GDM1 (cell line): ENCODE measurements at places on chromosomes 3 and 15.

- DNase-seq, result peak; percentile 20
These were observed 84.6 kb upstream of the CDV3 start for GRCh38 chr3:133488785-133489367.

DNA sequence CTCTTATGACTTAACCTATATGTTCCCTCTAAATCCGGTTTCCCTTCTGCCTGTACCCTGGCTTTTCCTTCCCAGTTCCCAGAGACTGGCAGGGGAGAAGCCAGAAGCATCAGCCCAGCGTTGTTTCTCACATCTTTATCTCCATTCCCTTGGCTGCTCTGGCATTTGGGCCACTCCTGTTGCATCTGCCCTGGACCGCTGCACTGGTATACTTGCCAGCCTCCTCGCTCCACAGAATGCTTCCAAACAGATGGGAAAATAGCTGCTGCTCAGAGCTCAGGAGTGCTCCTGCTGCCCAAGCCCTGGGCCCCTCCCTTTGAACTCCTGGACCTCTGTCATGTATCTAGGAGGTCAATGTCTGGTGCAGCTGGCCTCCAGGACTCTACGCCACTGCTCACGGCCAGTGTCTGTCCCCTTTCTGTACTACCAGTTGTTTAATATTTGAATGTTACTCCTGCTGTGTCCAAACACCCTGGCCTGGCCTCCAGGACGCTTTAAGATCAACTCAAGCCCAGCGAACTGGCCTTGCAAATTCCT is 6.8 kb downstream of the SPINT1 start:
- no peak for DNase-seq

- DNase-seq, result no peak
These were observed 373.0 kb upstream of the PROK2 start for GRCh38 chr3:72157748-72158638.

DNA sequence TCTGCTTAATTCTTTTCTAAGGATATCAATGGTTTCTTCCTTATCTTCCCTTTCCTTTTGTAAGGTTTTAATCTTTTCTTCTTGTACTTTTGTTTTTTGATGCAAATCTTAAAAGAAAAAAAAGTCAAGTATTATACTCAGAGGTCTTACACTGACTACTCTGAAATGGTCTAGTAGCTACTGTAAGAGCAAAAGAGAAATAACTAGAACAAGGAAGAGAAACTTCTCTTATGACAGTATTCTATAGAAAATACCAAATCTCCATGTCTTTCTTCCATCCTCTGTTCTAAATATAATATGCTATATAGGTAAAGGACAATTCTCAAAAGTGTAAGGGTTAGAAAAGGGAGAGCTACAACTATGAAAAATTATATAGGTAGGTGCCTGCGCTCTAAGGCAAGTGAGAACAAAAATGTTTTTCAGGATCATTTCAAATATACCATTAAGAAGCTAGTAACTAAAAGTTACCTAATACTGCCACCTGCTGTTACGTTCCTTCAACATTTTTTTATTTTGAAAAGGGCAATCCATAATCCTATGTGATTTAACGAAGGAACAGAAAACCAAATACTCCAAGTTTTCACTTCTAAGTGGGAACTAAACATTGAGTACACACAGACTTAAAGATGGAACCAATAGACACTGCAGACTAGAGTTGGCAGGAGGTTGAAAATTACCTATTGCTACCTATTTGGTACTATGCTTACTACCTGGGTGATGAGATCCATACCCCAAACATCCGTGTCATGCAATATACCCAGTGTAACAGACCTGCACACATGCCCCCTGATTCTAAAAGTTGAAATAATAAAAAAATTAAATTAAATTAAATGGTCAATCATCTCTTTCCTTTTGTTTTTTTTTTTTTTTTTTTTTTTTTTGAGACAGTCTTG is 36.7 kb downstream of the CIP2A start:
- peak; percentile 28 for DNase-seq

GRCh38 chr3:188200481-188200880 is 46.5 kb downstream of the LPP start:
- no peak for DNase-seq

DNA sequence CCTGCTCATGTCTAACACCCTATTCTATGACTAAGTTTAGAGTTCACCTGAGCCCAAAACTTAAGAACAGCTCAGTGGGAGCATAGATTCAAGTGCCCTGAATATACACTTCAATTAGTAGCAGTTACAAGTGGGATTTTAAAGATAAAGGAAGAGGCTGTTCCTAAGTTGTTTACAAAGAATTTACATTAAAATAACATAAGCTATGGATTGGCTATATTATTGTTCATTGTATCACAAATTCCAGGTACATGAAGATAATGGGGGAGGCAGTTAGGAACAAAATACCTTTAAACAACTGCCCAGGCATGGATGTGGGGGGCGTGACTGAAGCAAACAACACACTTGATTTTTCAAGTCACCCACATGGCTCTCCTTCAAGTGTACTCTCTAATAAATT is 52.7 kb downstream of the ROPN1B start:
- DNase-seq, result no peak

DNA sequence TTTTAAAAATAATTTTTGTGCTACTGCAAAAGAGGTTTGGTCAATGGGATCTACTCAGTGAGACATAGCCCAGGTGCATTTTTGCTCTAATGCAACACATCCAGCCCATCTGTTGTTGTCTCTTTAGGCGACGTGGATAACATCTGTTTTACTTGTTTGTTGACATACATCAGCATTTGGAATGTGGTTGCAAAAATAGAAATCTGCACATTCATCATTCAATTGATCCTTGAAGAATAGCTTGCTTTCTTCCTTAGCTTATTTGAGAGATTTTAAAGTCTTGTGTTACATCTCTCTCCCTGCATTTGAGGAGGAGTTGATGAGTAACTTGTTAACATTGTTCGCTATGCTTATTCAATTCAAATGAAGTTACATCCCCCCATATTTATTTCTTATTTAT is 1202.3 kb downstream of the NSUN3 start:
- no peak for DNase-seq

GRCh38 chr15:74124759-74125158 is 5.6 kb upstream of the ISLR2 start:
- DNase-seq, result no peak

DNA sequence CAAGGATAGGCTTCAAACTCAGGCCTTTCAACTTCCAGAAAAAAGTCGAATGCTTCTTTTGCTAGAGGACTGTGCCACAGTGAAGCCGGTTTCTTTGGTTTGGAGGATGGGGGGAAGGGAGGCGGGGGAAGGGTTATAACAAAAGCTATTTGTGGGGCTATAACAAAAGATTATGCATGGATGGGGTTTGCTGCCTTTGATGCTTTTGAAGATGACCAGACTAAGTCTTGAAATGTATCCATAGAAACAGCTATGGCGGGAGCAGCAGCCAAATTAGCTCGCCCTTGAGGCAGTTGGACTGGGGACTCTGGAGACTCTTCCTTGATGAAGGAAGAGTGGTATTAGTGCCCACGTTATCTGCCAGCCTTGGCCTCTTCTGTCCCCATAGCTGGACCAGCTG is 47.5 kb downstream of the SRGAP3 start:
- no peak for DNase-seq

- DNase-seq, result no peak
These were observed 13.2 kb downstream of the NR1I2 start for GRCh38 chr3:119794971-119795612.

- DNase-seq, result no peak
These were observed 268.5 kb downstream of the CD47 start for GRCh38 chr3:107822308-107822707.

- DNase-seq, result no peak
These were observed 22.0 kb downstream of the TGM4 start for GRCh38 chr3:44896440-44896839.

- no peak for DNase-seq
These were observed 41.8 kb upstream of the UBE2E2 start for GRCh38 chr3:23161308-23161707.

- no peak for DNase-seq
These were observed 46.1 kb downstream of the CD47 start for GRCh38 chr3:108044699-108045098.

- DNase-seq, result no peak
These were observed 3.8 kb upstream of the LMAN1L start for GRCh38 chr15:74808840-74809229.

DNA sequence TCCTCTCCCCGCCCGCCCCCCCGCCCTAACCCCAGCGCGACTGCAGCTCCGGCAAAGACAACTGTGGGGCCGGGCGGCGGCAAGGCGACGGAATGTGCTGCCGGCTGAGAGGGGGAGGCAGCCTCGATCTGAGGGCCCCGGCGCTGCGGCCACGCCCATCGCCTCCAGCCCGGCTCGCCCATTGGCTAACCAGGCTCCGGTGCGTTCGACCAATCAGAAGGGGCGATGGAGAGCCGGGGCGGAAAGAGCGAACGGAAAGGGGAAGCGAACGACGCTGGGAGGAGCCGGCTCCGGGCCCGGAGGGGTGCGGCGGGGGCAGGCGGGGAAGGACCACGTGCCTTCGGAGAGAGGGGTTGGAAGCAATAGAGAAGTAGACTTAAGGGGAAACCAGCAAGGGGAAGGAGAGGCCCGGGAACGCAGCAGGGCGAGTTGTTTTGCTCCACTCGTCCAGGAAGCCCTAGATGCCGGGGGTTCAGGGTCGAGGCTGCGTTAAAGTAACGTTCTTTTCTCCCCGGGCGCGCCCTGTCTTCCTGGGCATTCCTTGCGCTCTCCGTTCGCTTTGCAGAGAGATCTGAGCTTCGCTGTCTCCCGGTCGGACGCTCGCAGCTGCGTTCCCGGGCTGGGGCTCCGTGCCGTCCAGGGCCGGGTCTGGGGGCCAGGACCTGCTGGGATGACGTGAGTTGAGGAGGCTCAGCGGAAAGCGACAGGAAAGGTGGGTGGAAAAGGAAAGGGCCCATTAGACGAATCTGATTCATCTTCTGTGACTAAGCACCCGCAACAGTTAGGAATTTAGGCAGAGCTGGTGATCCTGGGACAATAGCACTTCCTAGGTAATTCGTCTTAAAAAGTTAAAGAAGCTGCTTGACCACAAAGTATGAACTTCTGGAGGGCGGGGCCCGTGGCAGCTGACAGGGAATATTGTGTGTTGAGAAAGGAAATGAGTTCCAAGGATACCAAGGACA is at the start of gene KPNA4:
Gene KPNA4, minus strand, starts transcription at position 130 of the 962 bp plus-strand sequence. CDS start 289 bp downstream, outside the sequence.
- peak; percentile 98 for DNase-seq

- no peak for DNase-seq
These were observed 50.1 kb downstream of the PPM1L start for GRCh38 chr3:160806094-160806493.

GRCh38 chr3:171838218-171838720 is 4.9 kb upstream of the TMEM212 start:
- no peak for DNase-seq

GRCh38 chr3:49164983-49165720 is 979 bp downstream of the CCDC71 start:
- DNase-seq, result no peak

DNA sequence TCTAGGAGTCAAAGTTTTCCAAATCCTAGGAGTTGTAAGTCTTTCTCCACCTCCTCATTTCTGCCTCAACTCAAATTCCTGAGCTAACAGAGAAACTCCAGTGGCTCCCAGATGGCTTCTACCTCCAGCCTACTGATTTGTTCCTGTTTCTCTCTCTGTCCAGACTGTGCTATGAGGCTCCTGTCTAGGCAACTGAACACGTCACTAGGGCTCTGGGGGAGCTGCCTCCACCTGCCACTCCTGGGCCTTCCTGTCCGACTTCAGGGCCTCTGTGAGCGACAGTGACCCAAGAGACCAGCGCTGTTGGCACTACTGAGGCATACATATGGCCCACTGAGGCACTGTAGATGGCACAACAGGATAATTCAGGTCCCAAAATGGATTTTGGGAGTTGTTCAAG is 71.4 kb downstream of the EXOG start:
- DNase-seq, result no peak

GRCh38 chr15:80186597-80186996 is 33.8 kb downstream of the FAH start:
- no peak for DNase-seq

DNA sequence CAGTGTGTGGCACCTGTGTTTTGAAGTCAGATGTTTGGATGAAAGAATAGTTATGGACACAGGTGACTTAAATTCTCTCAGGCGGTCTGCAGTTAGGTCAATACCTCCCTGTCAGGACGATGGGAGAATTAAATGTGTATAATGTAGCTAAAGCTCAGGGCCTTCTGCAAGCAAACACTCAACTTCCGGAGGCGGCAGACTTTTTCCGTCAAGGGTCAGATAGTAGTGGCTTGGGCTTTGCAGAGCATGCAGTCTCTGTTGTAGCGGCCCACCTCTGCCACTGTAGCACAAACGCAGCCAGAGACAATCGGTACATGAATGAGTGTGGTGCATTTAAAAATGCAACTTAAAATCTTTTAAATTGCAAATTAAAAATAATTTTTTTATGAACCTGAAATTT is 47.4 kb downstream of the CMTM8 start:
- DNase-seq, result no peak

DNA sequence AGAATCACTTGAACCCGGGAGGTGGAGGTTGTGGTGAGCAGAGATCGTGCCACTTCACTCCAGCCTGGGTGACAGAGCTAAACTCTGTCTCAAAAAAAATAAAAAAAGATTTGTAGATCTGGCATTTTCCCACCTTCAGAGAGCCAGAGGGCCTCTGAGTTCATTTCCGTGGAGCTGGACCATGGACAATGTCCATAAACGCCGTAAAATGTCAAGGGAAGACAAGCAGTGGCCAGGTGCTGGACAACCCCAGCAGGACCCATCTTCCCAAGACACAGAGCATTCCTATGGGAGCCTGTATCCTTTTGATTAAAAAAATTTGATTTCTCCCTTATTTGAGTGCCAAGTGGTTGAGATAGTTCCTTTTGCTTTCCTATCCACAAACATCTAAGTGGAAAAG is 67.4 kb upstream of the NR2E3 start:
- no peak for DNase-seq

DNA sequence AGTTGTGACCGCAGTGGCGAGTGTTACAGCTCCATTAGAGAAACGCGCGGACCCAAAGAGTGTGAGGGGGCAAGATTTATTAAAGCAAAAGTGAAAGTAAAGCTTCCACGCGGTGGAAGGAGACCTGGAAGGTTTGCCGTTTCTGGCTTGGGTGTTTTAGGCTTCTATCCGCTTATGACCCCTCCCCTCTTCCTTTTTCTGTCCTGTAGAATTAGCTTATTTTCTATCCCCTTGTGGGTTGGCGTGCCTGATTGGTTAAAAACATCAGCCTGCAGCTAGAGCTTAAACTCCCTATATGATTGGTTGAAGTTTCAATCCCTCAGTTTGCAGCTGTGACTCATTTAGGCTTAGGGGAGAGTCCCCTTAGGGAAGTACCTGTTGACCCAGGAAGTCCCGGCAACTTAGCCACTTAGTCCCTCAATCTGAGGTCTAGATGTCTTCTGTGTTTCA is 39.6 kb downstream of the C3orf38 start:
- DNase-seq, result no peak
